ENCODE measurements at places on chromosomes 4 and X.
A peak's percentile ranks its signal among the peaks of the same experiment; 100 is the strongest.

GRCh38 chrX:5051831-5052491, 1176.7 kb downstream of the NLGN4X start:
- peak; percentile 93 for DNase-seq

DNA sequence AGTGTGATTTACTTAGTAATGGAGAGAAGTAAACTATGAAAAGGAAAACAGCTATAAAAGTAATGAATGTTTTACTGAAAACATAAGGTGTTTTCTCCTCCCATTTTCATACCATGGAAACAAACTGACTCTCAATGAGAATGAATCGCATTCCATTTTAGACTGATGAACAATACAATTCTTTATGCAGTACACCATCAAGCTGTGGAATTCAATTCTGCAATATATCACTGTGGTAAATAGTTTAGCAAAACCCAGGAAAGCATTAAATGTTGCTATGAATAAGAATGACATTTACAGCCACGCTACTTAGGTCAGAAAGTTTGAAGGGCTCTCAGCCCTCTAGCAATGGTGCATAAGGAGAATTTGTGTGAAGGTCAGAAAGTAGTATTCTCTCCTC, 7.4 kb downstream of the DCAF8L2 start:
- DNase-seq, result no peak

- no peak for DNase-seq
Measured at GRCh38 chrX:42869011-42869410, 91.0 kb upstream of the PPP1R2C start.

- DNase-seq, result no peak
Measured at GRCh38 chrX:148572337-148572736, 71.9 kb downstream of the AFF2 start.

DNA sequence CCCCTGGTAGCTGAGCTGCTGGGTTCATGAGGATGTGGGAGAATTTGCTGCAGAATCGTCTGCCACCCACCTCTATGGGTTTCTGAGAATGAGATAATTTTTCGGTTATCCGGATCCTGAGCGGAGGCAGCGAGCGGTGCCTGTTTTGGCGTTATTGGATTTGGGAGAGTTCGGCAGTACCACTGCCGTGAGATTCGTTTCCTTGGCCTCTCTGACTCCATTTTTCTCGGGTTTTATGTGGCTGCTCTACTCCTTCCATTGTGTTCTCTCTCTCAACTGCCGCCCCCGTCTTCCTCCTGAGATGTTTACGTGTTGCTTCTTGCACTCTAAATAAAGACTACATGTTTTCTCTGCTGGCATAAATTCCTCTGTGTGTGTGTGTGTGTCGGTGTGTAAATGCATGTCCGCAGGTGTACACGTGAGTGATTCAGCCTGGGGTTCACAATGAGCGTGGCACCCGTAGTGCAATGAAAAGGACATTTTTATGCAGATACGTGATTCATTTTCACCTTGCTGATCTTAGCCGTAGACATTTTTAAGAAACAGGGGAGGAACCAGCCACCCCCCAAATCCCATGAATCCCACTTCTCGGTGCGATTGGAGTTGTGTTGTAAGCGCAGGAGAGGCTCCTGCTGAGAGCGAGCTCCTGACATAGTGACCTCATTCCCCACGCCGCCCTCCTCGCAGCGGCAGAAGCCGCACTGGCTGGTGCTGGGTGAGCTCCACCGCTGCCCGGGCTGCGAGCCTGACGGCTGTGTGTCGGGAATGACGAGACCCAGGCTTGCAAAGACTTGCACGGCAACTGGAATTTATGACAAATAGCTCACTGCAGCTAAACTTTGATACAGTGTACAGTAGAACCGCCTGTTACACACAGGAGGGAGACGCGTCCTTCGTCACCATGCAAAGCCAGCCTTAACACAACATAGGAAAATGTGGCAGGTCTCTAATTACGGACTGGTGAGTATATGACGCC, 82.2 kb downstream of the STOX2 start:
- peak; percentile 92 for DNase-seq

- no peak for DNase-seq
Measured at GRCh38 chr4:185384930-185385331, 10.8 kb downstream of the LRP2BP start.

- no peak for DNase-seq
Measured at GRCh38 chr4:110629780-110630687, 7.2 kb upstream of the PITX2 start.

DNA sequence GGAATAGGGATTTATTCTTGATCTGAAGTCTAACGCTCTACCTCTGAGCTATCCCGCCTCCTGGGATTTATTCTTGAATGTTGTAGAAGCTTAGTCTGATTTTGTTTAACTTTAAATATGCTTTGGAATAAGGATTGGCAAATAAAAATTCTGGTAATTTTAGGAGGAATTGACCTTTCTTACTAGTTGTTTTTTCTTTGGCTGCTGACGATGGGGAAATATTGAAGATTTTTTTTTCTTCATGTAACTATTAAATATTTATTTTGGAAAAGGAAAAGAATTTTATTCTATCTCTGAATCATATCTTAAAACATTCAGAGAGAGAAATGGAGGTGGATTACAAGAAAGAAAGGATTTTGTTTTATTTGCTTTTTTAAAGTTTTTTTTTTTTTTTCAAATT, 122.9 kb downstream of the PDLIM5 start:
- DNase-seq, result peak; percentile 55

- no peak for DNase-seq
Measured at GRCh38 chr4:165905405-165906027, 32.5 kb downstream of the TLL1 start.

- no peak for DNase-seq
Measured at GRCh38 chrX:17913801-17914200, 52.7 kb upstream of the RAI2 start.

DNA sequence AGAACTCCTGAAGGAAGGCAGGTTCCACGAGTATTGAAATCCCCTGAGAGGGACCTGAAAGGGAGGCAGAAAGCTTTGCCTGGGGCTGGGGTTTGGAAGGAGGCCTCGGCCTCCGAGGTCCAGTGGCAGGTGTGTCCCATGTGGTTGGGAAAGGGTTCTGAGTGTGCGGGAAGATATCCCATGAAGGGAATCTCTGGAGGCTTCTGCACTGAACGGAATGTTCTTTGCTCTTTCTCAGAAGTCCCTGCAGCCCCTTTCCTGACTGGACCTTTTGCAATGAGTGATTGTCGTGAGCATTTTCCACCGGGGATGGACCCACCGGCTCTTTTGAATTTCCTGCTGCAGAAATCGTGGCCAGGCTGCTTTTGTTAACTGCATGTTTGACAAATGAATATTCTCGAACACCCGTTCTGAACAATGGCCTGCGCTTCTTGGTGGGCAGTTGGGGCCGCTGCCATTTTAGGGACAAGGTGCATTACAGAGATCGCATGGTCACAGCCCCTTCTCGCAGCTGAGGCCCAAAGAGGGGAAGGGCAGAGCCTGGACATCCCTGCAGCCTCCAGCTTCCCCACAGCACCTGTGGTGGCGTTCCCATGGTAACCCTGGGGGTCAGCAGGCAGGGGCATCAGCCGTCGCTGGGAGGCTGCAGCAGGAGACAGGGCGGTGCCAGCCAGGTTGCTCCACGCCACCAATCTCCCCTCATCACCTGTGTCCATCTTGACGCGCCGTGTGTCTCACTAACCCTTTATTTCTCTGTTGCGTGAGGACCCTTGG, 18.3 kb upstream of the HTRA3 start:
- DNase-seq, result no peak

- DNase-seq, result no peak
Measured at GRCh38 chr4:127506283-127506682, 126.5 kb upstream of the INTU start.

DNA sequence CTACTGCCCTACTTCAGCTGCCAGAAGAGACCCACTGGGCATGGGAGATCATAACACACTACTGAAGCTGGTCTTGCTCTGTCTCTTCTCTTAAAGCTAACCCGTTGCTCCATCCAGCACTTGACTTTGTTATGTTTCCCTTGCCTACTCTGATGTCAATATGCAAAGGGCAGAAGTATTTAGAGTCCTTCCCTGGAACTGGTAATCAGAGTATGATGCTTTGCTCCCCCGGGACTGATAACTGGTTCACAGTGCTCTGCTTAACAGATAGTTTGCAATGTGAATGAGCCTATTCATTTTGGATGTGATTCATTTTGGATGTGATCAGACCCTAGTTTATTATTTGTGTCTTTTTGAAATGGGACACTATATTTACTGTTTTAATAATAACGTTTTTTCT, 12.3 kb upstream of the UCP1 start:
- no peak for DNase-seq

DNA sequence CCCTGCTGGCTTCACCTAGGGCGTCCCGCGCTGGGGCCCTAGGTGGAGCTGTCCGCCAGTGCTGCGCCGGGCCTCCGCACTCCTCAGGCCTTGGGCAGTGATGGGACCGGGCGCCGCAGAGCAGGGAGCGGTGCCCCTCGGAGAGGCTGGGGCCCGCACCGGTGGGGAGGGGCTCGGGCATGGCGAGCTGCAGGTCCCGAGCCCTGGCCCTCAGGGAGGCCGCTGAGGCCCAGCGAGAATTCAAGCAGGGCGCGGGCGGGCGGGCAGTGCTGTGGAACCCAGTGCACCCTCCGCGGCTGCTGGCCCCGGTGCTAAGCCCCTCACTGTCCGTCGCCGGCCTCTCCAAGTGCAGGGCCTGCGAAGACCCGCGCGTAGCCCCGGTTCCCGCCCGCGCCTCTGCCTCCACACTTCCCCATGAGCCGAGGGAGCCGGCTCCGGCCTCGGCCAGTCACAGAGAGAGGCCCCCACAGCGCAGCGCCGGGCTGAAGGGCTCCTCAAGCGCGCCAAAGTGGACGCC, 565.1 kb upstream of the NDST4 start:
- no peak for DNase-seq

DNA sequence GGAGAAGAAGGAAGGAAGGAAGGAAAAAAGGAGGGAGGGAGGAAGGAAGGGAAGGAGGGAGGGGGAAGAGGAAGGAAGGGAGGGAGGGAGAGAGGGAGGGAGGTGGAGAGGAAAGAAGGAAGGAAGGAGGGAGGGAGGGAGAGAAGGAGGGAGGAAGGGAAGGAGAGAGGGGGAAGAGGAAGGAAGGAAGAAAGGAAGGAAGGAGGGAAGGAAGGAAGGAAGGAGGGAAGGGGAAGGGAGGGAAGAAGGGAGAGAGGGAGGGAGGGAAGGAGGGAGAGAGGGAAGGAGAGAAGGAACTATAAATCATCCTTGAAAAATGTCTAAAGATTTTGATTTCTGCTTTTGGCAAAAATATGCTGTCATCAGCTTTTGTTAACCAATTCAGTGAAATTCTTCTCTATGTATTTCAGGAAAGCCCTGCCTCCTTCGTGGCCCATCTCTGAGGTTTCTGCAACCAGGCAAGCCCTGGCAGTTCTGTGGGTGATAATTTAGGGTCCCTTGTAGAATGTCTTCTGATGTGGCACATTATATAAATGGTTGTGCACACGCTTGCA, 7.1 kb upstream of the HOPX start:
- DNase-seq, result no peak

- peak; percentile 3 for DNase-seq
Measured at GRCh38 chrX:136999024-136999423, 34.8 kb downstream of the GPR101 start.

DNA sequence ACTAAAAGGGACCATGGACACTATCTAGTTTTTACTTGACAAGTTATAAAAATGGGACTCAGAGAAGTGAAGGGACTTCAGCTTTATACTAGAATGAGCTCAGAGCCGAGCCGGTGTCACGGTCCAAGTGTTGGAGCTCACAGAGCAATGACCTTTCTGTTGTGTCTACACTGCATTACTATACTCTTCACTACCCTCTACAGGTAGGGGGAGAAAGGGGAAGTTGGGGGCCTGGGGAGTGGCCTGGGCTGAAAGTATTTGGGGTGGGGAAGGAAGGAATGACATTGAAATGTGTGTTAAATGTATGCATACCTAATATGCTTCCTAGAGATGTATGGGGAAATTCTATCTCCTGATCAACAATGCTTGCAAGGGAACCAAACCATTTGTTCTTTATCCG, 48.8 kb upstream of the HHIP start:
- DNase-seq, result no peak

DNA sequence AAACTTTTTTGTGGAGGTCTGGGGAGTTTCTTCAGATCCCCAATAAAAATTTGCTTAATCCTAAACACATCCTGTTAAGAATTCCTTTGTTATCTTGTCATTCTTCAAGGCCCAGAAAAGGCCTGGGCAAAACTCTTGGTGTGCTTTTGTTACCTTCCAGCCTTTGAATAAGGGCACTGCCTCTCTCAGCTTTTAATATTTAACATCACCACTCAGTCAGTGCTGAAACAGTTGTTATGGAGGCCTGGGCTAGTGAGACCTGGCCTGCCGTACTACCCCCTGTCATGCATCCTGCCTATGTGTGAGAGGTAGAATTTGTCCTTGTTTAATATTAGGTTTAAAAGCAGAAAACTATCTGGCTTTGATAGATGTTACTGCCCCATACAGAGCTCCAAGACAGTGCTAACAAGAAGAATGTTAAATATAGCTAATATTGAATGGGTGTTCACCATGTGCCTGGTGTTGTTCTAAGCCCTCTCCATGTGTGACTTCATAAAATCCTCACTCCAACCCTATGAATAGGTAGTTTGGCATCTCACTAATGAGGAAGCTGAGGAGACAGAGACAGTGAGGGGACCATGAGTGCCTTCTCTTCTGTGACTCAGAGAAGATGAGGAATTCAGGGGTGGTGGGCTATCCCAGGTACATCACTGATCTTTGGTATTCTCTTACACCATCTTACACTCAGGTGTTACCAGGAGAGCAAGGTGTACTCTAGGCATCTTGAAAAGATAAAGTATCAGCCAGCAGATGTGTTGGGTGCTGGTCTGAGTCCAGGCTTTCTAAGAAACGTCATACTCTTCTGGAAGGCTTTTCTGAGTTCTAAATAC, 6.2 kb downstream of the PPP1R2C start:
- peak; percentile 74 for DNase-seq

DNA sequence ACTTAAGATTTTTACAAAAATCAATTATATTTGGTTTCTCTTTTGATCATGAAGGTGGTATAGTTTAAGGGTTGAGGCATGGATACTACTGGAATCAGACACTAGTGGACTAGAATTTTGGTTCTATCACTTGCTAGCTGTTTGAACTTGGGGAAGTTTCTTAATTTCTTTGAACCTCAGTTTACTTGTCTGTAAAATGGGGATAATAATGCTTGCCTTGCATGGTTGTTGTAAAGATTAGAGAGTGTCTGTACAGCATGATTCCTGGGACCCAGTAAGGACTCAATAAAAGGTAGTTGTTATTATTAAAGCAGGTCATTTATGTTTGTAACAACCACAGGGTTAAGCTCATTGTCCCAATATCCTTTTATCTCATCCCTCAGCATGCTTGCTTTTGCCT, 36.0 kb downstream of the TMEM164 start:
- no peak for DNase-seq

Data from fibroblast of skin of back (primary cell).